ENCODE measurements at places on chromosomes 1 and 21.

- peak; percentile 14 for DNase-seq
Observed at GRCh38 chr1:184036517-184036949, 995 bp downstream of the COLGALT2 start.

- DNase-seq, result no peak
Observed at GRCh38 chr21:33314111-33314510, 10.7 kb upstream of the IFNAR1 start.

GRCh38 chr1:62355095-62355494 is 35.9 kb upstream of the KANK4 start:
- DNase-seq, result no peak

DNA sequence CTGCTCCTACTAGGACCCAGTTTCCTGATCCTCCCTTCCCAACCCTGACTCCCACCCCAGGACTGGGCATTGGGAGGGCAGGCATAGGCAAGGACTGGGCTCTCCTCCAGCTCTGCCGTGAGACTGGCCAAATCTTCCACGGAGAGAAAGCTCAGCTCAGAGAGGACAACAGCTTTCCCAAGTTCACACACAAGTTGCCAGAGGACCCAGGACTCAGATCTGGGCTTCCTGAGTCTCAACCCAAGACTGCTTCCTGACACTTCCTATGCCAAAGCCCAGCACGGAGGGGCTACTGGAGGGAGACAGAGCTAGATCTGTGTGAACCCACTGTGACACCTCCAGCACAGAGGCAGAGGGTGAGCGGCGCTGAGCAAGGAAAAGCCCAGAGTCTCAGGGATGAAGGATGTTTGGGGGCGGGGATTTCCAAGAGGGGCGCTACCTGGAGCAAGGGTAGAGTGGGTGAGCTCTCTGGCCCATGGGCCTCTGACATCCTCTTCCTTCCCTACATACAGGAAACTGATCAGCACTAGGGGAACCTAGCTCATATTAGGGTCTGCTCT is 7.1 kb downstream of the PDZK1IP1 start:
- DNase-seq, result no peak

- no peak for DNase-seq
Observed at GRCh38 chr1:32627596-32628162, 22.7 kb downstream of the ZBTB8OS start.

DNA sequence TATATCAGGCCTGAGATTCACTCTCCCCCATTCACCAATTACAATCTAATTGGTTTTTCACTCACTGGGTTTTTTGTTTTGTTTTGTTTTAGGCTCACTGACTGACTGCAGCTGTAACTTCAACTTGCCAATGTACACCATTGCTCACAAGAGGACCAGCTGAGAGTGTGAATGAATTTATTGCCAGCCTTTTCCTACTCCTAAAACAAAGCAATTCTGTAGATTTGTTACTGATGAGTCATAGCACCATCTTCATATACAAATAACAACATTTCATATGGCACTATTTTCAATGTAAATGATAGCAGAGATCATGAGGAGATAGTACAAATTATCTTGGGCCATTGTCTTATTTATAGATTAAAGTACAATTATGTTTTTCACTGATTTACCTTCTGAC is 76.0 kb upstream of the DPYD start:
- no peak for DNase-seq

GRCh38 chr1:39088658-39089057 is 62.5 kb downstream of the NDUFS5 start:
- no peak for DNase-seq

DNA sequence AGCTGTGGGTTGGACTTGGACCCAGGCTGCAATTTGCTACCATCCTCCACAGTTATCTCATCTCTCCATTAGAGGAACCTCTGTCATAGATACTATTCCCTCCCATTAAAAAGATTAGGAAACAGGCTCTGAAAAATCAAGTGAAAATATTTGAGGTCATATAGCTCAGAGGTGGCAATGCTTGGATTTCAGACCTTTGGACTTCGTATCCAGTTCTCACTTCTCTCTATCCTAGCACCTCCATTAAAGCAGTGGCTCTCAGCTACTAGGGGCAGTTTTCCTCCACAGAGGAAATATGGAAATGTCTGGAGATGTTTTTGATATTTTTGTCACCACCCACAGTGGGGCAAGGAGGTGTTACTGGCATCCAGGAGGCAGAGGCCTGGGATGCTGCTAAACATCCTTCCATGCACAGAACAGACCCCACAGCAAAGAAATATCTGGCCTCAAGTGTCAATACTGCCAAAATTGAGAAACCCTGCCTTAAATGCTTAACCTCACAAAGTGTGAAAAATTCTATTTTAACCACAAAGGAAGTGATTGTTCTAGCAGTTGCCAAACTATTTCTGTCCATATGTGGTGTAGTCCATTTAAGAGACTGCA is 54.1 kb downstream of the C8A start:
- DNase-seq, result no peak

DNA sequence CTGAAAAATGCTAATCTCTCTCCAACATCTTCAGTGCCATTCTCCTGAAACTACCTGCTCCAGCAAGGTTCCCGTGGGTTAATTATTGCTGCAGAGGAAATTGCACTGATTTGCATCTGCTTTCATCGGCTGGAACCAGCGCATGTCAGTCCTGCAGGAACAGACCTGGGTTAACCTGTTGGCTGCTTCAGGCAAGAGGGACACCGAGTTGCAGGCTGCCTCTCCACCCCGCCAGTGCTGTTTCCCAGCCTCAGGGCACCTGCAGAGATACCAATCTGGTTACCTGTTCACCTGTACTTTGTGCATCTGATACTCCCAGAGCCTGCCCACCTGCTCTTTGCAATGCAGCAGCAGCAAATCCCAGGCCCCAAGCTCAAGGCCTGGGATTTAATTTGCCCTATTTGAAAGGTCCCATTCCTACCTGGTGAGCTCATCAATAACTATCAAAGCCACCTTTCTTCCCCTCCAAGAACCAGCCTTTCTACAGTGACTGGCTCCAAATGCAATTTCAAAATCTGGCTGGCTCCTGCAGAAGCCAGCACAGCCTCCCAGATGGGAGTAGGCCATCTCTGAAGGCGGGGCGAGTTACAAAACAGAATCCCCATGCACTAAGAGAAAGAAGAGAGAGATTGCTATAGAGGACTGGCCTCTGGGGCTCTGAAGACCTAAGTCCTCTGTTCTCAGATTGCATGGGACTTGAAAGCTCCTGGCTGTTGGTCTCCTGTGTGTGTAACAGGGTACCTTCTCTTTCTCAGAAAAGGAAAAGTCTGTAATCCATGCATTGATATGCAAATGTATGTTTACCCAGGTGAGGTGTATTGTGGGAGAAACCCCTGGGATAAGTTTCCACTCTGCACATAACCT is 67.8 kb downstream of the TOMM20 start:
- no peak for DNase-seq

DNA sequence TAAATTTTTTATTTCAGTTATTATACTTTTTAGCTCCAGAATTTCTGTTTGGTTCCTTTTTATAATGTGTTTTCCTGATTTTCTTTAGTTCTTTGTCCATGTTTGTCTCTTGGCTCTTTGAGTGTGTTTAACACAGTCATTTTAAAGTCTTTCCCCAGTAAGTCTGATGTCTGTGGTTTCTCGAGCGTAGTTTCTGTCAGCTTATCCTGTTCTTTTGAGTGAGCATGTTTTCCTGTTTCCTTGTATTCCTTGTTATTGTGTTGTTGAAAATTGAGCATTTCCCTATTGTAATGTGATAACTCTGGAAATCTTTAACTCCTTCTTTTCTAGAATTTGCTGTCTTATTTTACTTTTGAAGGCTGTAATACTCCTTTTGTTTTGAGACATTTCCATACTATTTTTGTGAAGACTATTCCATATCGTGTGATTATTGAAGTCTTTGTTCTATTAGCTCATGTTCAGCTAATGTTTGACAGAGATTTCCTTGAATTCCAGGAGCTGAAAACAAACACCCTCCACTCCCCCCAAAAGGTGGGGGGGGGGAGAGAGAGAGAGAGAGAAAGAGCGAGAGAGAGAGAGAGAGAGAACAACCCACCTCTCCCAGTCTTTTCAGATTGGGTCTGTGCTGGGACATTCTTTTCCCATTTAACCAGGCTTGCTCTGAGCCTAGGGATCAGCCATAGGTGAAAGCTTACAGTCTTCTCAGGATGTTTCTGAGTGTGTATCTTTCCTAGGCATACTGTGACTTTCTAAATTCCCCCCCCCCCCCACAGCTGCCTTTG is 38.3 kb downstream of the SDCCAG8 start:
- DNase-seq, result no peak

- DNase-seq, result no peak
Observed at GRCh38 chr1:222129041-222129440, 387.2 kb upstream of the DUSP10 start.

GRCh38 chr1:27150641-27151040 is 4.3 kb downstream of the SLC9A1 start:
- no peak for DNase-seq

DNA sequence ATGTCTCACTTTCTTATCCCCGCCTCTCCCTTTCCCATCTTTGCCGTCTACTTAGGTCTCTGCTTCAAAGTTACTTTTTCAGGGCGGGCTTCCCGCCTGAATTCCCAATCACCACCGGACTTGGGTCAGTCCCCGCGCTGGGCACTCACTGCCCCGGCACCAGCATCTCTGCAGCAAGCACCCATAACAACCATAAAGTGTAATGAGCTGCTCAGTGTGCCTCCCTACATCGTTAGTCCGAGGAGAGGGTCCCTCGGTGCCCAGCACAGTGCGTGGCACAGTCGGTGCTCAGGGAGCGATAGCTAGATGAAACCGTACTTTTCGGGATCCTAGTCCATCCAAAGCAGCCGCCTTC is 633 bp upstream of the CTPS1 start:
- DNase-seq, result no peak

DNA sequence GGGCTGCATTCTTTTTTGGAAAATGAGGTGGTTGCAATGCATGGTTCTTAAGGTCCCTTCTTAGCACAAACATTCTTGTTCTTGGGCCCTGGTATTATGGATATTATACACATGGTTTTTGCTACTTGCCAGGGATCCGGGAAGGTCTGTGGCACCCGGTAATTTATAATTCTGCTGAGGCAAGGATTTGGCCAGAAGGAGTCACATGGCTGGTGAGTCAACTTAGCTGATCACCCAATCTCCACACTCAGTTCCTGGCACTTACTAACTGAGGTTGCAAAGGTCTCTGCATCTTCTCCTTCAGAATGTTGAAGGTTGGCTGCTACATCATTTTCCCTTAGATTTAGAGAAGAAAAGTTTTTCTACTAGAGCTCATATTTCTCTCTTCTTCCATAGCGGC is 112.5 kb downstream of the ROR1 start:
- DNase-seq, result no peak

DNA sequence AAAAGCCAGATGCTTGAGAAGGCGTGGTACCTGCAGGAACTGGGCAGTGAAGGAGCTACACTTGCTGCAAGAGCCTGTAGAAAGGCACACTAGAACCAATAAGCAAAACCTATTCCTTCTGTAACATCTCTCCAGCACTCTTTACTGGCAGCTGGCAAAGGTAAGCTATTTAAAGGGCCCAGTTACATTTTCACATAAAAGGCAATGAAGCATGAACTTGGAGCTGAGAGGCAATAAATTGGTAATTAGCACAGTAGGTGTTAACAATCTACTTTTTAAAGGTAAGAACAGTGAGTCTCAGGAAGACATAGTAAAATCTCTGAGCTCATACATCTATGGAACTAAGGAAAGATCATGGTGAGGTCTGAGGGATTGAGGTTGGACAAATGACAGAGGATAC is 167.1 kb upstream of the OLFM3 start:
- DNase-seq, result no peak

DNA sequence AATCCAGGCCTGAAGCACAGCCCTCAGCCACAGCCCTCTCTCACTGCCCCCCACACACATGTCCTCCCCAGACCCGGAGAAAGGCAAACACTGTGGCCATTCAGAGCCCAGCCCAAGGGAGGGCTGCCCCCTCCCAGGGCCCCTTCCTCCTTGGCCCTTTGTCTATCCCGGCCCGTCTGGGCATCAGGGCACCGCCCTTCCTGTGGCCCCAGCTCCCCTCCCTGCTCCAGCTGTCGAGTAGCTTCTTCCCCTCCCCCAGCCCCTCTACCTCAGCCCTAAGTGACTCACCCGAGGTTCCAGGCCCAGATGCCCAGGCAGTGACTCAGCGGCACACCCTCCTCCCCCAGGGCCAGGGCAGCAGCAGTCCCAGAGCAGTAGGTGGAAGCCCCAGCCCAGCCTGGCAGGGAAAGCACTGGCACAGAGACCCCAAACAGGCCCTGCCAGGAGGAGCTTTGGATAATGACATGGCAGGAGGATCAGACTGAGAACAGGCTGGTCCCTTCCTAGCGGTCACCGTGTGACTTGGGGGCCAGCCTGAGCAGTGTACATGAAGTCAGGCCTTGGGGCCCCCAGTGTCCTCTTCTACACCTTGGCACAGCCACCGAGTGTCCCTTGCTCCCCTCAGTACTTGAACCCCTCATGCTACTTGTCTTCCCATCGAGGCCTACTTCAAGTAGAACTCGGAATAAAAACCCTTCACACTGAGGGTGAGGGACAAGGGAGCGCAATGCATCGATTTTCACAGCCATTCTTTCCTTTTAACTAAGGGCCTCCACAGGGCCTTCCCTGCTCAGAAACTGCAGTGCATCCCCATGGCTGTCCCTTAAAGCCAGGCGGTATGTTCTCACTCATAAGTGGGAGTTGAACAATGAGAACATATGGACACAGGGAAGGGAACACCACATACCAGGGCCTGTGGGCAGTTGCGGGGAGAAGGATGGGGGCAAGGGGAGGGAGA is 1.0 kb upstream of the S100A2 start:
- peak; percentile 98 for DNase-seq

DNA sequence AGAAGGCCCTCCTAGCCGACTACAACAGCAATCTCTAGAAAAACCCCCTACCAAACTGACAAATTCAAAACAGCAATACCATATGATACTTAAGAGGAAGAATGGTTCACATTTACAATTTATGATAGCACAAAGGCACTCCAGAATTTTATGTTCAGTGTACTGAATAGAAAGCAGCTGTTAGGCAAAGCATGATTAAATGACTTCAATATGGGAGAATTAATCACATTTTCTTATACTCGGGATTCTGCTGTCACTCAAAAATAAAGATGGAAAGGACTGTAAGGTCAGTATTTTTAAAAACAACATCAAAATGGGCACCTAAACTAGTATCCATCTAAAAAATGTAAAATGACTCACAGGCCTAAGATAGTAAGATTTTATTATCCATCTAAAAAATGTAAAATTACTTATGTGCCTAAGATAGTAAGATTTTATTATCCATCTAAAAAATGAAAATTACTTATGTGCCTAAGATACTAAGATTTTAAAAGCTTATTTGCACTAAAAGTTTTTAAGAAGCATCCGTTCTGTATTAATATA is 198.5 kb downstream of the SMYD3 start:
- no peak for DNase-seq

DNA sequence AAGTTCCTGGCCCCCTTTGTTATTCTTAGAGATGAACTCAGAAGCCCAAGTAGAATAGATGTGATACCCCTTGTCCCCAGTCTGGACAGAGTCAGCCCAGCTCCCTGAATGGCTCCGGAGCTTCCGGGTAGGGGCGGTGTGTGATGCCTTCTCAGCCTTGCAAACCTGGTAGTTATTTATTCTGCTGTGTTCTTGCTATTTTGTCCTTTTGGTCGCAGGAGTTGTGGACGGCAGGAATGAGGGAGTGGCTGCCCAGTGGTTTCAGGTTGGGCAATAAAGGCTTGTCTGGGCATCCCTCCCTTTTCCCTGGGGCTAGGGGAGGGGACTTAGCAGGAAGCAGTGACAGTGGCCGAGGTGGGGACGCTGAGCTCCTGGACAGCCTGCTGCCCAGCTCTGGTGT is 2.8 kb downstream of the PTPRU start:
- no peak for DNase-seq

GRCh38 chr1:36400825-36401601 is 3.3 kb upstream of the LSM10 start:
- peak; percentile 45 for DNase-seq
